ENCODE measurements at places on chromosomes 11 and 22.

DNA sequence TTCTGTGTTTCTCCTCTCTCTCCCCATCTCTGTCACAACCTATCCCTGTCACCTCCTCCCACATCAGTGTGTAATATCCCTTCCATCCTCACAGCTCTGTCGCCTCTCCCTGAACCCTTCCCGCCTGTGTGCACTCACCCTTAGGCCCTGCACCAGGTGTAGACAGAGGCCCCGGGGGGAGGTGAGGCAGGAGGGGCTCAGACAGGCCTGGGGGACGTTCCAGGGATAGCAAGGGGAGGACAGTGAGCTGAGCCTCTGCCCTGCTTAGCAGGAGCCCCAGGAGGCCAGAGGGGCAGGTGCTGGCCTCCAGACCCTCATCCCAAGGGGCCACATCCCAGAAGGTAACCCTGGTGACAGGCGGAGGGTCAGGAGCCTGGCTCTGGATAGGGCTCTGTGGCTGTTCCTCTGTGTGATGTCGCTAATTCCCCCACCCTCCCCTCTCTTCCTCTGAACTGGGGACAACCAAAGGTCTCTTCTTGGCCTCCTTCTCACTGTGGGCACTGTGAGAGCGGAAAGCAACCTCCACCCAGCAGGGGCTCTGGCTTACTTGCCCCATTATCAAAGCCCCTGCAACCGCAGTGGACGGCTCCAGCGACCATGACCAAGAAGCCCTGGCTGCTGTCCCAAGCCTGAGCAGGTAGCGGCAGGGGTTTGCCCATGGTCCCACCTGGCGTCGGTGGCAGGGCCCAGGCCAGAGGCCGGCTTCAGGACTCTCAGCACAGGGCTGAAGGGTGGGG is 35.7 kb downstream of the KCNJ4 start:
- DNase-seq: no peak

DNA sequence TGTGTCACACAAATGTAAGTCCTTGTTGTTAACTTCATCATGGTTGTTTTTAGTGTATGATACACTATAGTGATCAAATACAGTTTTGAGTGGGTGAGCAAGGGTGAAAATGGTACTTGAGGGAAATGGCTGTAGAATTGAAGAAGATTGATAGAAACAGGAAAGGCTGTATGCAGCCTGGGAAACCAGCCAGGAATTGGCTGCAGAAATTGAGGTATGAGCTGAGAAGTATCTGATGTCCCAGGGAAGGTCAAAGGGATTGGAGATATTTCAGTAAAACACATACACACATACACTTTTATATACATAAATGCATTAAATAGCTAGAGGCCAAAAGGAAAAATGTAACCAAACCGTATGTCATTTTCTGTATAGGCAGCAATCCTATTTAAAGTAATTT is 13.1 kb upstream of the YAP1 start:
- DNase-seq: no peak

- DNase-seq: no peak
Measured at GRCh38 chr11:96307776-96308140, 35.2 kb downstream of the MAML2 start.

DNA sequence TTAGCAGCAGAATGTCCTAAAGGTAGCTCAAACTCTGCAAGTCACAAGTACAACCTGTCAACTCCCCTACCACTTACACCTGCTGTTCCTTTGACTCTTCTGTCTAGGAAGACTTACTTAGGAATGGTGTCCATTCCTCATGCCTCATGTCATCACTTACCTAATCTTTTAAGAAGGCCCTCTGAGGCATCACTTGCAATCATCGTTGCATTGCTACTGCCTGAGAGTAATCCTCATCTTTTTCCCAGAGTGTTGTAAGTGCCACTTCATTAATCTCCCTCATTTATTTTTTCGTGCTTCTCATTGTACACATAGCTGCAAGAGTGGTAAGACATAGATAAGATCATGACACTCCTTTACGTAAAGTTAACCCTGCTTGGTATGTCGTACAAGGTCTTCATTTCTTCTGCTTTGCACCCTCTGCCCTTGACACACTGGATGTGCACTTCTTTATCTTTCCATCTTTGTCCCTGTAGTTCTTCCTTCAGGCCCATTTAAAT is 54.6 kb downstream of the SFI1 start:
- no peak for DNase-seq

GRCh38 chr11:62443390-62444235 is 24.8 kb downstream of the SCGB1A1 start:
- no peak for DNase-seq

- peak; percentile 53 for DNase-seq
Measured at GRCh38 chr11:1628506-1629325, 859 bp upstream of the KRTAP5-5 start.

DNA sequence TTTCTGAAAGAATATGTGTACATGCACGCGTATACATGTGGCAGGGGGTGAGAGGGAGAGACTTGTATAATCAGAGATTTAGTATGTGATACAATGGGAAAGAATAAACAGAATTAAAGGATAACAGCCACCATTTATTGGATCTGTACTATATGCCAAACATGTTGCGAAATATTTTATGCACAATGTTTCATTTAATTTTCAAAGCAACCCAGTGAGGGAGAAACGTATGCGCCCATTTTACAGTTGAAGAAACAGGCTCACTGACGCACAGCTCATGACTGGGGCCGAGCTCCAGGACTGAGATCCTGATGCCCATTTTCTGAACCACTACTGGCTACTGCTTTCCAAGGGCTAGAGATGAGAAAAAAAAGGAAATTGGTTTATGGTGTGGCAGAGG is 3.3 kb upstream of the OAF start:
- no peak for DNase-seq

DNA sequence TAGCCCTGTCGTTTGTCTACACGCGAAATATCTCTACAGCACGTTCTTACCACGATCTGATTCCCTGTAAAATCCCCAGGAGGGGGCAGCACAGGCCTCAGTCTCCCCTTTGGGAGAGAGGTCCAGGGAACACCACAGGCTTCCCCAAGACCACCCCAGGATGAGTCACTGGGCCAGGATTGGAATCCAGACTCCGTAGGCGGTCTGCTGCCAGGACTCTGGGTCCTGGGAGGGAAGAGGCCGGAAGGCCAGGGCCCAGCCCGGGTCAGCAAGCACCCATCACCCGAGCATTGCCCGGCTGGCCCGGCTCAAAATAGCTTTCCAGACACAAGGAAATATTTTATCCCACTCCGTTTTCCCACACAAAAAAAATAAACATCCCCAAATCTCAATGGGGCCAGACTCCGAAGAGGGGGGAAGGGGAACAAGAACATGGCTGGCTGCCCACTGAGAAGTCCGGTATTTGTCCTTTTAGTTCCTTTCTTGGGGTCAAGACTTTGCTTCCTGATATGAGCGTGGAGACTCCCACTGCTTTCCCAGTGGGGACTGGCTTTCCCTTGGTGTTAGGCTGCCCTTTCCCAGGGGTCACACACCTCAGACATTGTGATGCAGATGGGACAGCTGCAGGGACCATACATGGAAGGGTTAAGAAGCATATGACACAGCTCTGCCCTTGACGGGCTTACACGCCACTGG is 91.3 kb downstream of the LRRC32 start:
- no peak for DNase-seq

DNA sequence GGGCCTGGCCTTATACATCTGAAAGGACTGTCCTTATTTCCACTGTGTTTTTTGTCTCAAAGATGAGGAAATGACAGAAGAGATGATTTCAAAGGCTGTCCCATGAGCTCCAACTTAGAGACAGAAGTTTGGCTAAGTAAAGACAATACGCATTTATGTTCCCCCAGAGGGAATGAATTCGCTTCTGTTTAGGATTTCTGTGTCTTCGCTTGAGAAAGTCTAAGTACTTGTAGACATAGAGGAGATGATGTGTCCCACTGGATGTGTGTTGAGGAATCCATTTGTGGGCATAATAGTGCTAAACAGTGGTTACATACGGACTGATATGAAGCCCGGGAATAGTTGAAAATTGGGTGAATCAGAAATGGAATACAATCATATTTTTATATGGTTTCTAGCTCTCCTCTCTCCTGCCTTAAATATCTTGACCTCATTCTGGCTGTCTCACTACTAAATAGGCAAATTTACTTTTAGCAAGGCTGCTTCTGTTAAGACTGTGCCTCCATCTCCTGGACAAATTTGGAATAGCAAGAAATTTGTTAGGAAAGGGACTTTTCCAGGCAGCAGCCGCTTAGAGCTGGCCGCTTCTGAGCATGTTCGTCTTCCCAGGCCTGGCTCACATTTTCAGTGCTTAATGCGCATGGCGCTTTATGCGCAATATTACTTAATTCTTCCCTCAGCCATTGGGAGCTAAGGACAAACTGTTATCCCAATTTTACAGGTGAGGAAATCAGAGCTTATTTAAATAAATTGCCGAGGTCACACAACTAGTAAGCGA is 1.9 kb upstream of the PEX26 start:
- peak; percentile 97 for DNase-seq

GRCh38 chr11:86902345-86902744 is 52.9 kb downstream of the FZD4 start:
- no peak for DNase-seq
